ENCODE measurements at places on chromosomes 5 and 9.

DNA sequence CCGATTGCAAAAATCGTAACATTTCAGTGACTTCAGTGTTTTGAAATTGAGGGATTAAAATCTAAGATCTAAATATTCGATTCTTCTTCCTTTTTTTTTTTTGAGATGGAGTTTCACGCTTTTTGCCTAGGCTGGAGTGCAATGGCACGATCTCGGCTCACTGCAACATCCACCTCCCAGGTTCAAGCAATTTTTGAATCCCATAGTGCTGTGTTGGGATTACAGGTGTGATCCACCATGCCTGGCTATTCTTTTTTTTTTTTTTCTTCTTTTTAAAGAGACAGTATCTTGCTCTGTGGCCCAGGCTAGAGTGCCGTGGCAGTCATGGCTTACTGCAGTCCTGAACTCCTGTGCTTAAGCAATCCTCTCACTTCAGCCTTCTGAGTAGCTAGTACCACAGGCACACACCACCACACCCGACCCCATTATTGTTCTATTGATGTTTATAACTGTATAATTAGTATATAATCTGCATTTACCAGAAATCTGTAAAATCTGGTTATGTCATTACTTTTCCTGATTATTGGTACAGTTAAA lies 42.7 kb downstream of the NSD1 start:
- DNase-seq = no peak

DNA sequence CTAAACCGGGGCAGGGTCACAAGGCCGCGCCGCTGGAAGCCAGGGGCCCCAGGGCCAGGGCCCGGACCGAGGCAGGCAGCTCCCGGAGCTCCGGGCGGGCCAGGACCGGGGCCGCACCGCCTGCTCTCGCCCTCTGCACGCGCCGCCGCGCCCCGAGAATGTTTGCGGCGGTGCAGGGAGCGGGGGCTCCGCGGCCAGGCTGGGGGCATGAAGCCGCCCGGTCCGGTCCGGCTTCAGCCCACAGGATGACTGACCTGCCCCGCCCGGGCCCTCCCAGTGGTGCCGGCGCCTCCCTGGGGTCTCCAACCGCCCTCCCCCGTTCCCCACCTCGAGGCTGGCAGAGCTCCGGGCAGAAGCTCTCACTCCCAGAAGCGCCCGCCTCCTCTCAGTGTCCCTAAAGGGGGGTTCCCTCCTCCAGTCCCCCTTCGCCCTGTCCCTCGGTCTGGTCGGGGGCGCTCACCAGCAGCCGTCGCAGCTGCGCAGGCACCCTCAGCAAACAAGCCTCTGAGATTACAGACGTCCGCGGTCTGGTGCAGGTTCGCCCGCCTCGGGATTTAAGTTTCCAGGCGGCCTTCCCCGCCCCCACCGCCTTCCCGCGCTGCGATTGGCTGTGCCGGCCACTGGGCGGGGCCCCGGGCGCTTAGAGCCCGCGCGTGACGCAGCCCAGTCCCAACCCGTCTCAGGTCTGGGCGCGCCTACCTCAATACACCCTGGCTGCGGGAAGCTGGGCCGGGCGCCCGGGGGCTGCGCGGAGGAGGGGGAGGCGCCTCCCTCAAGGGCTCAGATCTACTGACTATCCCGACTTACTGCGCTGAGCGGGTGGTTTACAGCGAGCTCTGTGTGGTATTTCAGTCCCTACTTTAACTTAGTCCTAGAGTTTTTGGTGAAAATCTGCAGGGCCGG lies at the start of gene CTSV:
Gene CTSV, minus strand, starts transcription at position 532 of the 903 bp plus-strand sequence. CDS start 1,099 bp downstream, outside the sequence.
- DNase-seq = peak; percentile 38

GRCh38 chr9:116081435-116082115 lies 72.0 kb upstream of the PAPPA start:
- DNase-seq = no peak

DNA sequence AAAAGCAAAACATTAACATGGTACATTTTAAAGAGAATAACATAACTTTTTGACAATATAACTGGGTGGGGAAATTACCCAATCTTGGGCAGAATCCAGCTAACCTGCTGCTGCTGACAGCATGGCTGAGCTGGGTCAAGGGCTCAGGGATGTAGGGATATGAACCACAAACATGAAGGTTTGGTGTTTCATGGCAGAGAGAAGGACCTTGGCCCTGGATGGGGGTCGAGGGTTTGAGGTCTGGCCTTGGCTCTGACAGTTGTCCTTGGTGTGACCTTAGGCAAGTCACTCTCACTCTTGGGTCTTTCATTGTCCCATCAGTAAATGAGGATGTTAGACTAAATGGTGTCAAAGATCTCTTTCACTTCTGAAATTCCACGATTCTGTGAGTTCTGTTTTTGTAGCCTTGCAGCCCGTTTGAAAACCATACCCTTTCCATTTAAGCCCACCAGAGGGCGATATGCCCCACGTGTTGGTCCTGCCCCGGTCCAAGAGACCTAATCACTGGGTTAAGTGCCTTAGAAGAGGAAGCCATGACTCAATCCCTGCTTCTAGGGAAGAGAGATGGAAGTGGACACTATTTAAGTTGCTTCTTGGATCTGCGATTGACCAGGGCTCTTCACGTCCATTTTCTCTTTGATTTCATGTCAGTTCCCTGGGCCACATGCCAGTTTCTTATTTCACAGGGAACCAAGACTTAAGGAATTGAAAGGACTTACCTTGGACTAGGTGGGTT lies 56.8 kb upstream of the TEX48 start:
- DNase-seq = peak; percentile 57

GRCh38 chr5:143159031-143159430 lies 244.5 kb downstream of the NR3C1 start:
- DNase-seq = no peak

DNA sequence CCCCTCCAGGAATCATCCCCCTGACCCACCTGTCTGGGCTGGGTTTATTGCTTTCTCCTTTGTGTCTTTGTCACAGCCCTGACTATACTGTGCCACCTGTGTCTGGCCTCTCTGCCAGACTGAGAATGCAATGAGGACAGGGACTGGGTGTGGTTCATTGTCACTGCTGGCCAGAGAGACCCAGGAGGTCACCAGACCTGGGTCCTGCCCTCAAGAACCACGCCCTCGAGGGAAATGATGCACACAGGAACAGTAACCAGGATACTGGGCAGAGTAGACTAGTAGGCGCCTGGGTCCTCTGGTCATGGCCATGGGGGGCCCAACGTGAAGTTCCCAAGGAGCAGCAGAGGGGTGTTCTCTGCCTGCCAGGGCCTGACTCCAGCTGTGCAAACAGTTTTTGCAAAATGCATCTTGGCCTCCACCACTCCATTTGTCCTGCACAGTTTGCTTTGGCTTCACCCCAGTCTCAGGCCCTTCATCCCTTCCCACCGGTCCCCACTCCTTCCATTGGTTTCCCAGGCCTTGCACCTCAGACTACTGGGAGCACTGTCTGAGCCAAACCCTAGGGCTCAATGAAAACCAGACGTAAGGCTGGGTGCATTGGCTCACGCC lies 17.8 kb downstream of the RGS3 start:
- no peak for DNase-seq

DNA sequence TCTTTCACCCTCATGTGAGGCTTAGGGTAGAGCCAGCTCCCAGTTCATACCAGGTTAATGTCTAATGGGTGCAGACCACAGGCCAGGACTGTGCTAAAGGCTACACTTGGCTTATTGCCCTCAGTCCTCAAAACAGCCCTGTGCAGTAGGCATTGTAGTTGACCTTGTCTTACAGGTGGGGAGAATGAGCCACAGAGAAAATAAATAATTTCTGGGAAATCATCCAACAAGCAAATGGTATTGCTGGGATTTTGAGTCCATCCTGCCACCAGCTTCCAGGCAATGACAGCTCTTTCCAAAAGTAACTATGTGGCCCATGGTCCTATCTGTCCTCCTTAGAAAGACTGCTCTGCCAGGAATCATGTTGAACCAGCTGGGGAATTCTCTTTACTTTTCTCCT lies 450.0 kb downstream of the GADD45G start:
- no peak for DNase-seq

DNA sequence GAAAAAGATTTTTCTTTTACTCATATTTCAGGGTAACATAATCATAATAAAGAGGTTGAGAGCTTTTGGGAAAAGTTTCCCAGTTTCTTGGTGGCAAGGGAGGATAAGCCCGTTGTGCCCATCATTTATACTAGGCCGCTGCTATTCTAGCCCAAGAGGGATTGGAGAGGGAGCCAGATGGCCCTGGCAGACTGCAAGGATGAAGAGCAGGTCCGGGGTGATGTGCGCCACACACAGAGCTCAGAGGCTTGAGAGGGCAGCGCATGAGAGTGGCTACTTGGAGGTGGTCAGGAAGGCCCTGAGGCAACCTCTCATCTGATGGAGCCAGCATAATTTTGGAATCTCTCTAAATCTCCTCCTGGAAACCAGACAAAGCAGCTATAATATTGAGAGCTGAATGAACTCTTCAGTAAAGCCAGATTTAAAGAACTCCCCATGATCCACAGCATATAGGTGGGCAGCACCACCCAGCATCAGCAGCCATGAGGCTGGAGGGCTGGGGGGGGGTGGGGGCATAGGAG lies 110.1 kb downstream of the MED27 start:
- no peak for DNase-seq

GRCh38 chr9:37324261-37324683 lies 98.2 kb upstream of the GRHPR start:
- DNase-seq = no peak

- no peak for DNase-seq
These were observed 109.4 kb upstream of the MVB12B start for GRCh38 chr9:126217250-126217653.

DNA sequence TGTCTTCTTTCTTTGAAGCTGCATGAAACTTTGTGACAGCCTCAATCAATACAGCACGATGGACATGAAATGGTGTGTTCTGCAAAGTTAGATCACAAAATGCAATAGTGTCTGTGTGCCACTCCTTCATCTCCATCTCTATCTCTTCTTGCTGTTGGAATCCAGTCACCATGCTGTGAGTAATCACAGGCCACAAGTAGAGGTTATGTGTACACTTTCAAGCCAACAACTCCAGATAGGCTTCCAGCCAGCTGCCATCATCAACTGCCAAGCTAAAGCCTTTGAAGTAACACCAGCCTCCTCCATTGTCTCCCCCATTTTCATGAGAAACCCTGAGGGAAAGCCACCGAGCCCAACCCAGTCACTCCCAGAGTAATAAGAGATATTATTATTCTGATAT lies 360.6 kb downstream of the PTPRD start:
- DNase-seq = no peak

GRCh38 chr5:122144236-122144635 lies 14.9 kb downstream of the ZNF474 start:
- no peak for DNase-seq

DNA sequence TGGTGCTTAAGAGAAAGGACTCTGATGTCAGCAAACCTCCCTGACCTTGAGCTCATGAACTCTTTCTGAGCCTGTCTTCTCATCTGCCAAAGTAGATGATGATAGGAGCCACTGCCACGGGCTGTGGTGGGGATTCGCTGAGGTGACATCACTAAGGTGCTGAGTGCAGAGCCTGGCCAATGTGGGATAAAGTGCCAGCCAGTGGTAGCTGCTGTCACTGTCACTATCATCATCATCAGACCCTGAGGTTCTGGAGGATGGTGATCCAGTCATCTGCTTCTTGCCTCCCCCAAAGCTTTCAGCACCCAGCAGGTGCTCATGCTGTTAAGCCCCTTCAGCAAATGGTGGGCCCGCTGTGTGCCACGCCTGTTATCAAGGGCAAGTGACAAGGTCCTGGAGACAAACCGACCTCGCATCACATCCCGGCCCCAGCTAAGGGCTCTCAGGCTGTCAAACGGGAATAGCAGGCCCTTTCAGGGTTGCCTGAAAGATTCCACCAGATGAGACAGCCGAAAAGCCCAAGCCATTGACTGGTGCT lies 6.4 kb downstream of the FPGS start:
- DNase-seq = no peak

- DNase-seq = no peak
These were observed 540.5 kb downstream of the KCTD16 start for GRCh38 chr5:144711172-144711571.

Data from stimulated activated CD8-positive, alpha-beta memory T cell treated with anti-CD3 and anti-CD28 coated beads, Interleukin-2, amount 100 ng/mL, for 1 hour (primary cell).